ENCODE measurements at places on chromosomes 16 and 17.

- no peak for DNase-seq
Observed at GRCh38 chr16:35182043-35182677, 1722.7 kb downstream of the TP53TG3F start.

DNA sequence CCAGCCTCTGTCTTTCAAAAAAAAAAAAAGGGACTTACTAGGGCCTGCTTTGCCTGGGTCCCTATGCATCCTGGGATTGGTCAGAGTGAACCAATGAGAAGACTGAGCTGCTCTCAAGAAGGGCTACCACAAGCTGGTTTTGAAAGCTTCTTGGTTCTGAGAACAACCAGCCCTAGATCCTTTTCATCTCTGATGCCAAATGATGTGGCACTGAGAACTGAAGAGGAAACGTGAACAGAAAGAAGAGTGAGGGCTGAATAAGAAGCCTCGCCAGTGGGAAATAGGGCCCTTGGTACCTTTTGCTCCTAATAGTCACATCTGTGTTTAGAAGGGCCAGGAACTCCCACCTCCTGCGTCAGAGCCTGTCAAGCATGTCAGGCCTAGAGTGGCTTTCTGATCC, 10.7 kb downstream of the TACO1 start:
- DNase-seq = no peak

GRCh38 chr17:57875290-57876022, 25.6 kb upstream of the MRPS23 start:
- DNase-seq = no peak

DNA sequence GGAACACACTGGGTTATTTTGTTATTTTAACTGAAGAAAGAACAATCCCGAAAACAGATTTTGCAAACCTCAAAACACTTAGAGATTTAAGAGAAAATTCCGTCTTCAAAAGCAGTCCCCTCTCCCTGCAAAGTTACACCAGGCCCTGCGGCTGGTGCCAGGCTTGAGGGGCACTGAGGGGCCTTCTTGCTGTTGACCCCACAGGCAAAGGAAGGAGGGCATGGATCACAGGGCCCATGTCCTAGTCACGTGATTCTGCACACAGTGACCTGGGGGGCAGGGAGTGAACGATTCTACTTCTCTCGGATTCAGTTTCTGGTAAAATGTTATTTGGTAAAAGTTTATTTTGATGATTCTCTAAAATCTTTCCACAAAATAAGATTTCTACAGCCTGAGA, 55.3 kb upstream of the FASN start:
- no peak for DNase-seq

DNA sequence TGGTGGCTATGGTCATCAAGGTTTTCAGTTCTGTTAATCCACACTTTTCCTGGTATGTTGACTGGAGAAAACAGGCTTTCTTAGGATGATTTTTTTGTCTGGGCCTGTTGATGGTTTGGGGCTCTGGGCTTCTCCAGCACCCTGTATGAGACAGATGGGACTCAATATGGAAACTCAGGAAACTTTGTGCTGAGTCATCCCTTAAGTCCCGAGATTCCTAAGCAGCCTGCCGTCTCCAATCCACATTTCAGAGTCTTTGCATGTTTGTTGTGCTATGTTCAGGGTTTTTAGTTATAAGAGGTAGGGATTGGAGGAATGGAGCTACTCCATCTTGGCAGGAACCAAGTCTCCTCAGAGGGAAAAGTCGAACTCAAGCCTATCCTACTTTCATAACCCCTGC, 253.3 kb upstream of the FOXF1 start:
- DNase-seq = no peak

DNA sequence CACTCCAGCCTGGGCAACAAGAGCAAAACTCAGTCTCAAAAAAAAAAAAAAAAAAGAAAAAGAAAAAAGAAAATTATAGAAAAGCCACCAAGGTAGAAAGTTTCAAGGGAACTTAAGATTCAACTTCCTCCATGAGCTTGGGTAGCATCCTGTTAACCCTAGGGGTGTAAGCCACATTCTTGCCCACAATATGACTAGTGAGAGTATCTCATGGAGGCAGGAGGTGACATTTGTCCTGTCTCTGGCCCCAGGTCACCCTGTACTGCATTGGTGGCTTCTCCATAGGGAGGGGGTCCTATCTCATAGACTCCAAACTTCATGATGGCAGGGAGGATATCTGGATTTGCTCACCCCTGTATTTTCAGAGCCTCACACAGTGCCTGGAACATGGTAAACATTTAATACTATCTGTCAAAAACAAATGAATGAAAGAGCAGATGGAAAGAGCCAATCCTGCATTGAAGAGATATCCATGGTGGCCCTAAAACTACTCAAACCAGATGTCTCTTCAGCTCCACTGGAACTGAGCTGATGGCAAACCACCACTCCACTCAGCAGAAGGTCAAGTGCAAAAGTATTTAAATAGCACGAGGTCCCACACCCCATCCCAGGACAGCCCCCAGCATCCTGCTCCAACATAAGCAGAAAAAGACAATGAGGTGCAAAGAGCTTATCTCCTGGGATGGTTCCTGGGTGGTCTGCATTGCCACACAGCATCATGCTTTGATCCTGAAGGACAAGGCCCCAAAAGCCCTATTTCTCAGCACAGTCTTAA, 50.3 kb downstream of the EMP2 start:
- no peak for DNase-seq

- DNase-seq = no peak
Observed at GRCh38 chr17:9976283-9977179, 71.5 kb upstream of the RCVRN start.

DNA sequence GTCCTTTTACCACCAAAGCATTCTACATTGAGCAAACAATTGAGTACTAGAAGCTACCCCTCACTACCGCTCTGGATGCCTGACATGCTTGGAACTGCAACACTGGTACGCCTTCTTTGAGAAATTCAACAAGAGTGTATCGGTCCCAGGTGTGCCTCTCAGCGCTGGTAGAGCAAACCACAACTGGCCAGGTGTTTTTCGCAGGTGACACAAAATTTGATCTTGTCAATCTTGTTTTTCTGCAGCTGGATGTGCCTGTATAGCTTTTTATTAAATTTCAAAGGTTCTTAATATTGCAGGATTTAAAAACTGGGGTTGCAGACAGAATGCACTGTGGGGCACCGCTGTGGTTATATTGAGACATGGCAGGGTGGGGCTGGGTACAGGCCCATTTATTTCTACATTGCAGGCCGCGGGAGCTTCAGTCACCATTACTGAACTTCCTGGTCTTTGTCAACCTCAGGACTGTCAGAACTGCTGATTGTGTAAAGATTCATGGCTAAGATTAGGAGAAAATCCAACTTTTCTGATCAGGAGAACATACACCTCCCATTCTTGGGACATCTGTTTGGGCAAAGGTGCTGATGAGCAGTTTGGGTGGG, 4.5 kb upstream of the SNX20 start:
- DNase-seq = no peak

GRCh38 chr17:74430706-74431567, 951 bp upstream of the GPRC5C start:
- no peak for DNase-seq

- DNase-seq = no peak
Observed at GRCh38 chr17:19313746-19314651, 48.5 kb downstream of the B9D1 start.
